ENCODE measurements at places on chromosomes 7 and 10.

DNA sequence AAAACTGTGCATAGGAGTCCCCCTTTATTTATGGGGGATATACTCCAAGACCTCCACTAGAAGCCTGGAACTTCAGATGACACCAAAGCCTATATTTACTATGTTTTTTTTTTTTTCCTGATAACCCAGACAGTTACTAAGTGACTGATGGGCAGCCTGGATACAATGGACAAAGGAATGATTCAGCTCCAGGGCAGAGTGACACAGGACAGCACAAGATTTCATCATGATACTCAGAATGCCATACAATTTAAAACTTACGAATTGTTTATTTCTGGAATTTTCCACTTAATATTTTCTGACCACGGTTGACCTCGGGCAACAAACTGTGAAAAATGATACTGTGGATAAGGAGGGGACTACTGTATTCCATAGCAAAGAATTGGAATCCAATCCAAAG, 843.6 kb downstream of the PCDH15 start:
- DNase-seq = no peak

- no peak for DNase-seq
Measured at GRCh38 chr7:125773113-125773785, 843.6 kb upstream of the POT1 start.

DNA sequence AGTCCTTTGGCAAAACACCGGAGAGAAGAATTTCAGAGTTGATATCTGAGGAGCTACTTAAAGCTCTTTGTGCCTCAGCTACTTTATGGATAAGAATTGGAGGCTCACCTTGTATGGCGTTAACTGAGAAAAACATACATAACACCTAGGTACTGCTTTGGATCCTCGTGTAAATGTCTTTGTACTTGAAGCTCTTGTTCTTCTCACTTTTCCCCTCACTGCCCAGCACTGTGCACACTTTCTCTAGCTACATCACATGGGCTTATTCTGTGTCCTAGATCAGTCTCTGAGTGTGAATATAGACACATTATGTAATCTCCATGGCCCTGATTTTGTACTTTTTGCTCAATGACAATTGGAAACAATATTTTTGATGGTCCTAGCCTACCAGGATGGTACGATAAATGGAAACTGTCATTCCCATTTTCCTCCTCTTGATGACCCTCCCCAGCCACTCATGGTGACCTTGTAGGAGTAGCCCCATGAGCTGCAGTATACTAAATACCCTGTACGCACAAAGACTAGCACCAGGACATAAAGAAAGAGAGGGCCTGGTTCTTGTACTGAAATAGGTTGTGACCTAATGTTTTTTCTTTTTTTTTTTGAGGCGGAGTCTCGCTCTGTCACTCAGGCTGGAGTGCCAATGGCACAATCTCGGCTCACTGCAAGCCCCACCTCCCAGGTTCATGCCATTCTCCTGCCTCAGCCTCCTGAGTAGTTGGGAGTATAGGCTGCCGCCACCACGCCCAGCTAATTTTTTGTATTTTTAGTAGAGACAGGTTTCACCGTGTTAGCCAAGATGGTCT, 22.1 kb downstream of the STAMBPL1 start:
- DNase-seq = no peak

DNA sequence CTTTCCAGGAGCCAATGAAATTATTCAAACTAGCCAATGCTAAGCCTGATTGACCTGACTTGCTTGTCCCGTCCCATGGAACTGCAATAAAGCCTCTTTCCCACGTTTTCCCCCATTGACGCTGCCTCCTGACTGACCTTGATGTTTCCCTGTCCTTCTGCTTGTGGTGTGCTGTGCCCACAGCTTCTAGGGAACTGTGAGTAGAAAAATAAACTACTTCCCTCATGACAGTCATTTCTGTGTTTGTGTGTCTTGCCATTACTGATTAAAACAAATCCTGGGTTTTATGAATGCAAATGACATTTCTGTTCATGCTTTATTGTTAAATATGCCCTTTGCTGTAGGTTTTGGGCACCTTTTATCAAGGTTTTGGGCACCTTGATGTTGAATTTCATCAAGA, 91.3 kb upstream of the ABI1 start:
- DNase-seq = no peak

DNA sequence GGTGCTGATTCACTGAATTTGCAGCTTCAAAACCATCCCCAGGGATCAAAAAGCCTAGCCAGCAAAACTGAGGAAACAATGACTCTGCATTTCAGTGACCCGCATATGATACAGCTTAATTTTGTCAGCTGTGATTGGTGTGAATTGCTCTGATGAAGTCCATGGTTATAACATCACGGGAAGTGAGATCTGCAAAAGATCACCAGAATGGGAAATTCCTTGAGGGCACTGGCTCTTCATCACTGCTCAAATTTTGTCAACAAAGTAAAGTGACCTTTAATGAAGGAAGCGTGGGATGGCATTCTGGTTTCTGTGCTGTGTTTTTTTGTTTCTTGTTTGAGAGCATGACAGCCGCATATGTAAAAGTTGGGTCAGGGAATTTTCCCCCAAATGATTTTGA, 745.9 kb downstream of the GATA3 start:
- no peak for DNase-seq

DNA sequence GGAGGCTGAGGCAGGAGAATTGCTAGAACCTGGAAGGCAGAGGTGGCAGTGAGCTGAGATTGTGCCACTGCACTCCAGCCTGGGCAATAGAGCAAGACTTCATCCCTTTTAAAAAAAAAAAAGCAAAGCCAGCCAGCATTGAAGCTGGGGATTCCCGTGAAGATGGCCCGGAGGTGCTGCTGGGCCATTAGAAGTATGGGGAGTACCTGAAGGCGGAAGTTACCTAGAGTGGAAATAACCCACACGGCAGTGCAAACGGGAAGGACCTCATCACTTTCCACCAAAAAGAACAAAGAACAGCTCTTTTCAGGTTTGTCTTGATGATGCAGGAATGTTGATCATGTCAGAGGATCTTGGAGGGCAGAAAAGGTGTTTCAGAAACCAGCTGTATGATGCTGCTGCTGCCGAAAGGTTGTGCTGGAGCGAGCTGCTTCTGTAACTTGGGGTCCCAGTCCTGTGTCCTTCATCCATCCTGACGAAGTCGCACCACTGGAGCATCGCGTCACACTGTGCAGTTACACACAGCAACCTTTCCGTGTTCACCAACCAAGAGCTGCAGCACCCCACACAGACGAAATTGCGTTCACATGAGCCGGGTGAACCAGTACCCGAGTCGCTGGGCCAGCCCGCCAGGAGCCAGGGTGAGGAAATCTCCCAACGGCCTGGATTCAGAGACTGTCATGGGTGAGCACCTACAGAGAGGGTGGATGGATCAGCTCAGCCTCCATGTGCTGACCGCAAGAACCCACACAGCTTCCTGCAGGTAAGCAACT, 8.2 kb downstream of the ZFAND2A start:
- DNase-seq = no peak

All from upper lobe of right lung (tissue), 1 donor.